ENCODE measurements at places on chromosomes 6 and 20. TPM values are rescaled to one million over a fixed set of nuclear protein-coding genes. Genes with fewer than 3 reads are reported as not detected.

The SIRPG gene
- total RNA-seq, result not detected

The UBE2J1 gene
- total RNA-seq, result 25.3 TPM

The ASF1A gene
- 29.0 TPM for total RNA-seq

The TPX2 gene
- total RNA-seq, result 9.5 TPM

The NOX3 gene
- total RNA-seq, result not detected

The TMEM200A gene
- total RNA-seq, result 15.2 TPM

DNA sequence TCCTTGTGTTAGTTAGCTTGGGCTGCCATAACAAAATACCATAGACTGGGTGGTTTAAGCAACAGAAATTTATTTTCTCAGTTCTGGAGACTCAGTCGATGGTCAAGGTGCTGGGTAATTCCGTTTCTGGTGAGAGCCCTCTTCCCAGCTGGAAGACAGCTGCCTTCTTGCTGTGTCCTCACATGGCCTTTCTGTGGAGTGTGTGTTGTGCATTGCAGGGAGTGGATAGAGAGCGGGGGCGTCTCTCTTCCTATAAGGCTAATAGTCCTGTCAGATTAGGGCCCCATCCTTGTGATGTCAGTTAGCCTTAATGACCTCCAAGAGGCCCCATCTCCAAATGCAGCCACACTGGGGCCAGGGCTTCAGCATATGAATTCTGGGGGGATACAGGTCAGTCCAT is 19.2 kb downstream of the CHMP4B start:
- no peak for DNase-seq

DNA sequence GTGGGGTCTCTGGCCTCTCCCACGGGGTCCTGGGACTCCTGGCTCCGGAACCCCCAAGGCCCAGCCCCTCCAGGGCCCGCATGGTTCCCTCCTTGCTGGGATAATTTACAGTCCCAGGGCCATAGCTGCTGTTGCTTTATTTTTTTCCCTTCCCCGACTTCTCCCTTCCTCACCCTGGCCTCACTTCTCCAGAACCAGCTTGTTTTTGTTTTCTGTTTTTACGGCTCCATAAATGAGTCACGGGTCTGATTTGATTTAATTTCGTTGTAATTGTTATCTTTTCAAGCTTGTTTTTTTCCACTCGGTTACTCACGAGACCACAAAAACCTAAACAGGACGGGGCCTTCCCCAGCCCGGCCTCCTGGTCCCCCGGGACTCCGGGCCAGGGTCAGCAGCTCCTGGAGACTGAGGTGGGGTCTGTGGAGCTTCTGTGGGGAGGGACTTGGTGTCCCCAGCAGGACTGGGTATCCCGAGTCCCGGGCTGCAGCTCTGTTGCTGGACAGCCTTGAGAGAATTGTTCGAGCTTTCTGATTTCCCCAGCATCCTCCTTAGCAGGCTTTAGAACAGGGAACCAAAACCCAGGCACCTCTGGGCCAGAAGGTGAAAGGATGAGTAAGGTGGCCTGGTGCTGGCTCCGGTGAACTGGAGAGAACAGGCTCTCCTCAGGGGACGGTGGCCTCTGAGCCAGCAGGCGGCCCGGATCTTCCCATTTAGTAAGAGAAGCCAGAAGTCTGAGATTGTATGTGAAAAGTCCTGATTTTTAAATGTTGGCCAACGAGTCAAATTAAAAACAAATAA is 94.9 kb downstream of the CEBPB start:
- no peak for DNase-seq

DNA sequence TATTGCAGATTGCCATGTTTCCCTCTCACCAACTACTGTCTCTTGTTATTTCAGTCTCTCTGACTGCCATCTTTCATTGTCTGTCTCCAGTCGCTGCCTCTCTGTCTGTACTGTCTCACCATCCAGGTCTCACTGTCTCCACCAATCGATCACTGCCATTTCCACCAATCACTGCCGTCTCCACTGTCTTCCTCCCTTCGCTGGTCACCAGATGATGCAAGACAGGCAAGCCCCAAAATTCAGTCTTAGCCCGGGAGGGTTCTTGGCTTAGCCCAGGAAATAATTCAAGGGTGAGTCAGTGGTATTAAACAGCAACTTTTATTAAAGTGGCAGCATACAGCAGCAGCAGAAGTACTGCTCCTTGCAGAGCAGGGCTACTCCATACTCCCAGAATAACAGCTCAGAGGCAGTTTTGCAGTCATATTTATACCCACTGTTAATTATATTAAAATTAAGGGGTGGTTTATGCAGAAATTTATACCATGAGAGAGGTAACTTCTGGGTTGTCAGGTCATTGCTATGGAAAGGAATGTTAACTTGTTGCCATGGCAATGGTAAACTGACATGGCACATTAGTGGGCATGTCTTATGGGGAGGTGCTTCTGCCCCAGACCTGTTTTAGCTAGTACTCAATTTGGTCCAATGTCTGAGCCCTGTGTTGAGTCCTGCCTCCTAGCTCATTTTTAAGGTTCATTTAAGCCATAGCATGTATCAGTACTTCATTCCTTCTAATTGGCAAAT is 23.0 kb upstream of the ECHDC1 start:
- peak; percentile 99 for DNase-seq

DNA sequence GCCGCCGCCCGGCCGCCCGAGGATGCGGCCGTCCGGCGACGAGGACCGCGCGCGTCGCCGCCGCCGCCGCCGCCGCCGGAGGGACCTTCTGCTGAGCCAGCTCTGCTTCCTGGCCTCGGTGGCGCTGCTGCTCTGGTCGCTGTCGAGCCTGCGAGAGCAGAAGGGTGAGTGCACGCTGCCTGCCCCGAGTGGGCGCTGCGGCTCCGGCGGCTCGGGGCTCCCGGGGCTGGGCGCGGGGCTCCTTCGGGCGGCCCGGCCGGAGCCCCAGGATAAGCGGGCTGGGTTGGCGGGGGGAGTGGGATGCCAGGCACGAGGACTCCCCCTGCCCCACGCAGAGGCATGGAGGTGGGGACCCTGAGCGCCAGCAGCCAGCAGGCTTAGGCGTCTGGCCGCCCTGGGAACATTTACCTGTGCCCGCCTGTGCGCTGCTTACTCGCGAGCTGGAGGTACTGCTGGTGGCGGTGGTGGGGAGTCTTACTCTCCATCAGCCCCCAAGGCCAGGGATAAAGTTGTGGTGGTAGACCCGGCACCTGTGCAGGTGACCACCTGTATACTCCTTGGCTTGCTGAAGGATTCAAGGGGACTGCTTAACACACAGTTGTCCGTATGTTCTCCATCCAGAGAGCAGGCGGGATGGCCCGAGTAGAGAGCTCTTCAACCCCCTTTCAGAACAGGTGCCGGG is 520 bp downstream of the SLC24A3 start:
- DNase-seq, result peak; percentile 14

DNA sequence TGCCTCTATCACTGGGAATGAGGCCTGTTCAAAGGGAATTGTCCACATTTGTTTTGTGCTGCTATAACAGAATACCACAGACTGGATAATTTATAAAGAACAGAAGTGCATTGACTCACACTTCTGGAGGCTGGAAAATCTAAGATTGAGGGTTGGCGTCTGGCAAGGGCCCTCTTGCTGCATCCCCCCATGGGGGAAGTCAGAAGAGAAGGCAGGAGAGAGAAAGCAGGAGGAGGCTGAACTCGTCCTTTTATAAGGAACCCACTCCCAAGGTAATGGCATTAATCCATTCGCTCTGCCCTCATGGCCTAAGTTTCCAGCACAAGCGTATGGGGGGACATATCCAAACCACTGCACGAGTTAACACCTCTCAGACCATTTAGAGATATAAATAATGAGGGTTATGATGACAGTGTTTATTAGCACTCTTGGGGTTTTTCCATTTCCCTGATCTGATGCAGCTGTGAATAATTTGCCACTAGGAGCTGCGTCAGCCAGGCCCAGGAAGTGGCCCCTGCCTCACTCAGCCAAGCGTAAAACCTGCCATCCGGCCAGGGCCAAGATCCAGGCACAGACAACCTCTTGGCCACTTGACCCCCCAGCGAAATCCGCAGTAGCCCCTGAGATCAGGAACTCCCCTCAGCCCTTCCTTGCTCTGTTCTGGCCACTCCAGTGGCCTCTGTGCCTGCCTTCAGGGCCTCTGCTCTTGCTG is 14.2 kb upstream of the SLCO4A1 start:
- DNase-seq, result no peak

GRCh38 chr6:2562721-2563451 is 187.8 kb downstream of the MYLK4 start:
- DNase-seq, result no peak

DNA sequence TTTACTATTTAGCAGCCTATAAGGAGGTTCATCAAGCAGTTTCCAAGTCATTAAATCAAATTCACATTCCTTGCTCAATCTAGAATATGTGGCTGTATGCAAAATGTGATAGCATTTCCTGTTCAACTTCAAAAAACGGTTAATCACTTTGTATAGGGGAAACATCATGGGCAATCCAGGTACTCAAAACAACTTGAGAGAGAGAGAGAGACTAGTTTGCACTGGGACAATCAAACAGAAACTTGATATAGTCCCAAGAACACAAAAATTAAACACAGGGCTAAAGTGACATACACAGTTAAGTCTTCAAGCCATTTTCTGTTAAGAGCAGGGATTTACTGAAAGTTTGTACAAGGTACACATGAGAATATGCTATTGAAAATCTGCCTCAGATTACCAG is 7.4 kb downstream of the CPNE1 start:
- DNase-seq, result no peak

GRCh38 chr6:28865401-28866204 is 58.2 kb downstream of the TRIM27 start:
- peak; percentile 31 for DNase-seq

GRCh38 chr6:7414811-7415210 is 25.2 kb downstream of the RIOK1 start:
- no peak for DNase-seq

DNA sequence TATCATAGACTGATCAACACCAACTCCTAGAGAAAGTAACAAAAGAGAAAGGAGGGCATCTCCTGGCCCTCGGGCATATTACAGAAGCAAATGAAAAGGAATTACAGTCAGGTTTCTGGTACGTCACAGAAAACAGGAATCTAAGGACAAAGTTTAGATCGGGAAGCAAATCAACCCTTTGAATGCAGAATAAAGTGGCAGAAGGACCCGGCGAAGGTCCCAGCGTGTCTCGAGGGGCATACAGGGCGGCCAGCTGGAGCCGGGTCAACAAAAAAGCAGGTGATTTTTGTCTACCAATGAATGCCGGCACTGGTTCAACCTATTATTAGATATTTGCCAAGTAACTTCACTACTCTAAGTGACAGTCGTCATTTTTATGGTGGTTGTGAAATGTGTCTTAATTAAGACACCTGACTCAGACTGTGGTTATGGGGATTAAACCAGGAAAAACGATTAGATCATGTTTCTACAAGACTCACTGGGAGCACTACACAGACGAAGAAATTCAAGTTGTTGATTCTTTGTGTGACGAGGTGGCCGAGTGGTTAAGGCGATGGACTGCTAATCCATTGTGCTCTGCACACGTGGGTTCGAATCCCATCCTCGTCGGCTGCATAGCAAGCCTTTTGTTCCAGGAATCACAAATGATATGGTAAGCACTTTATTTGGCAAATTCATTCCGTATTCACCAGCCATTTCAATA is 12.4 kb upstream of the ZSCAN9 start:
- peak; percentile 93 for DNase-seq

DNA sequence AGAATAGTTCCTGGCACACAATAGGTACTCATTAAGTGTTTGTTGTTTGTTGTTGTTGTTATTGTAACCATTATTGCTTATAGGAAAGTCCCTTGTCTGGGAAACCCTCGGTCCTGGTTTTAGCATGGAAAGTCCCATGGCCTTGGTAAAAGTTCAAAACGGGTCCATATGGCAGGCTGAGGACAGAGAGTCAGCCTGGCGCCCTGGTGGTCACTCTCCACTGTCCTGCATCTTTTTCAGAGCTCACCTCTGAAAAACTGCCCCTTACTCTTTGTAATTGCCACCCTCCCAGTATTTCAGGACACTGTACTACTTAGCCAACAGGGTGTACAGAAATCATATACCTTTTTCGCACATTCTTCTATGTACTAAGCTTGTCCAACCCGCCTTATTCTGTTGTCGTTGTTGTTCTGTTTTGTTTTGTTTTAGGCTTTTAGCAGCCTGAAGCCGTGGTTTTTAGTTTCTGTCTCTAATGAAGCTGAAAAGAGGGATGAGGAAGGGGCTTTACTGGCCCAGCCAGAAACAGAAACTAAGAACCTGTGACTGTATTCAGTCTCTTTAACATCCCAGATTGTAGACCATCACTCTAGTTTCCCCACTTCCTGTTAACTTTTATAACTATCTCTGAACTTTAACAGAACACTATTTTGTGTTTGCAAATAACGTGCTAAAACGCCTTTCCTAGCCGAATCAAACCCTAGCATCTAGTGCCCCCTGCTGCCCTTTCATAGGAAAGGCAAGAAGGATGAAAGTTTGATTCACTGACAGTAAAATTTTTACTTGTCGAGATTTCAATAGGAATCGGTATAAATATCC is 7.6 kb upstream of the TMEM14A start:
- DNase-seq, result peak; percentile 52

GRCh38 chr6:6494677-6495076 is 93.8 kb upstream of the LY86 start:
- DNase-seq, result peak; percentile 39

DNA sequence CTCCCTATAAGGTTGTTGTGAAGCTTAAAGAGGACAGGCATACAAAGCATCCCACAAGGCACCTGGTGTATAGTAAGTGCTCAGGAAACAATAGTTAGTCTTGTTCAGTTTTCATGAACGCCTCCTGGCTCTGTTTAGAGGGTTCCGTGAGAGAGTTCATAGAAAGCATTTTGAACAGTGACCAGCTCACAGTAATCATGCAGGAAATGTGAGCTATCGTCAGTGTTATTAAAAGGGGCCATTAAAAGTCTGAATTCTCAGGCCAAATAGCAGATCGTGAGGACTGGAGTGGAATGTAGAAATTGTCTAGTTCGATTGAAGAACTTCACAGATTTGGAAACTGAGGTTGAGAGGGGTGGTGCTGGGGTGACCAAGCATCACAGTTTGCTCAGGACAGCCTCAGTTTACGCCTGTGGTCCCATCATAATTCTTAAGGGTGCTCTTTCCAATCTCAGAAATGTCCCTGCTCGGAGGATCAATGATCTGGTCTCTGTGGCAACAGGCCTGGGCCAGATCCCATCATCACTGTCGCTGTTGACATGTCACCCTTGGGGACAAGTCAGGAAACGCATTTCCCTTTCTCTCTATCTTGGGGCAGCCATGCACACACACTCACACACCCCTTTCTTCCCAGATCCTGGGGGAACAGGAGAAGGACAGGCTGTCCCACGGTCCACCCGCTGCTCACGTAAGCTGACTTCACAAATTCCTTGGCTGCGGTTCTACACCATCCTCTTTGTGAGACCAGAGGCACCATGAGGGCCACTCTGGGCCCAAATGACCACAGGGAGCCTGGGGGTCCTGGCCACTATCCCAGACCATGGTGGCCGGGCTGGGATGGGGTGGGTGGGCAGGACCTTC is 7.2 kb downstream of the TGM2 start:
- DNase-seq, result no peak
